ENCODE measurements at places on chromosomes 11 and 22.

GRCh38 chr11:40118780-40119179 lies 1340.7 kb downstream of the LRRC4C start:
- DNase-seq: no peak

DNA sequence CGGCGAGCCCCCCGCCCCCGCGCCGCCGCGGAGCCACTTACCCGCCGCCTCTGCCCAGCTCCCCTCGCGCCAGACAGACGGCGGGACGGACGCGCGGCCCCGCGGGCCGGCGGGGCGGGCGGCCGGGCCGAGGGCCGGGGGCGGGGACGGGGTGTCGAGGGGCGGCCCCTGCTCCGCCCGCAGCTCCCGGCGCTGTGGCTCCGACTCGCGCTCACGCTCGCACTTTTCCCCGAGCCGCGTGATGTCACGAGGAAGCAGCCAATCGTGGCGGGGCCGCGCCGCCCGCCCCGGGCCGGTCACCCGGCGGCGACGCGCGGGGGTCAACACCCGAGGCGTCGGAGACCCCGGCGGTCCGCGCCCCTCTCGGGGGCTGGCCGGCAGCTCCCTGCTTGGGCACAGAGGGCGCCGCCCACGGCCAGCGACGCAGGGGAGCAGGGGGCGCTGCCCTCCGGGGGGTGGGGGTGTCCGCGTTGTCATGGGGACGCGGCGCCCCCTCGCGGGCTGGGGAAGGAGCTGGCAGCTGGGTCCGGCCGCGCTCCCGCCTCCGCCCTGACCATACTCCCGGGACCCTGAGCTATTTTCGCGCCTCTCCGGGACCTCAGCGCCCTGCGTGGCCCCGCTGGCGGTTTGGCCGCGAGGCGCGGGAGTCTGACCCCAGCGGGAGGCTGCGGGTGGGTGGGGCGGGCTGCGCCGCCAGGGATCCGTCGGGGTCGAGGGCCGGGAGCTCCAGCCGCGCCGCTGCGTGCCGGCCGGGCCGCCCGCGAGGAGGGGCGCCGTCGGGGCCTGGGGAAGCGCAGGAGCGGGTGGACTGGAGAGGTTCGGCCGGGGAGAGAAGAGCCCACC lies at the start of gene CHRM4:
Gene CHRM4 (minus strand): TSS at position 199 of the 843 bp plus-strand sequence. CDS start 5,219 bp downstream, outside the sequence.
- peak; percentile 68 for DNase-seq

DNA sequence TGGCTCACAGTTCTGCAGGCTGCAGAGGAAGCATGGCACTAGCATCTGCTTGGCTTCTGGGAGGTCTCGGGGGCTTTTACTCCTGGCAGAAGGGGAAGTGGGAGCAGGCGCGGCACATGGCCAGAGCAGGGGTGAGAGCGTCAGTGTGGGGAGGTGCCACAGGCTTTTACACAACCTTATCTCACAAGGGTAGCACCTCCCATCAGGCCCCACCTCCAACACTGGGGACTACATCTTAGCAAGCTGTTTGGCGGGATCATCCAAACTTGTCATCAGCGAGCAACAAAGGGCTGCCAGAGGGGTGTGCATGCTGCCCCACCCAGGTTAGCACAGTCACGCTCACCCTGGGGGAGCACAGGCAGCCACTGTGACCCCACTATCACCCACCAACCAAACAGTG lies 18.9 kb upstream of the YPEL1 start:
- no peak for DNase-seq

GRCh38 chr11:98710986-98711385 lies 309.8 kb upstream of the CNTN5 start:
- DNase-seq: no peak

DNA sequence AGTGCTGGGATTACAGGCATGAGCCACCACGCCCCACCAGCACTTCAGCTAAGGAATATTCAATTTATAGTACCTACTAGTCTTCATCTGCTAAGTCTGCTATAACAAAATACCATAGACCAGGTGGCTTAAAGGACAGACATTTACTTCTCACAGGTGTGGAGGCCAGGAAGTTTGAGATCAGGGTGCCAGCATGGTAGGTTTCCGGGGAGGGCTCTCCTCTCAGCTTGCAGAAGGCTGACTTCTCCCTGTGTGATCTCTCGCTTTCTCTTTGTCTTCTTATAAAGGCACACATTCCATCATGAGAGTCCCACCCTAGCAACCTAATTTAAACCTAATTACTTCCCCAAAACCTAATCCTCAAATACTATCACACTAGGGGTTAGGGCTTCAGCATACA lies 433.0 kb downstream of the INSC start:
- DNase-seq: no peak

DNA sequence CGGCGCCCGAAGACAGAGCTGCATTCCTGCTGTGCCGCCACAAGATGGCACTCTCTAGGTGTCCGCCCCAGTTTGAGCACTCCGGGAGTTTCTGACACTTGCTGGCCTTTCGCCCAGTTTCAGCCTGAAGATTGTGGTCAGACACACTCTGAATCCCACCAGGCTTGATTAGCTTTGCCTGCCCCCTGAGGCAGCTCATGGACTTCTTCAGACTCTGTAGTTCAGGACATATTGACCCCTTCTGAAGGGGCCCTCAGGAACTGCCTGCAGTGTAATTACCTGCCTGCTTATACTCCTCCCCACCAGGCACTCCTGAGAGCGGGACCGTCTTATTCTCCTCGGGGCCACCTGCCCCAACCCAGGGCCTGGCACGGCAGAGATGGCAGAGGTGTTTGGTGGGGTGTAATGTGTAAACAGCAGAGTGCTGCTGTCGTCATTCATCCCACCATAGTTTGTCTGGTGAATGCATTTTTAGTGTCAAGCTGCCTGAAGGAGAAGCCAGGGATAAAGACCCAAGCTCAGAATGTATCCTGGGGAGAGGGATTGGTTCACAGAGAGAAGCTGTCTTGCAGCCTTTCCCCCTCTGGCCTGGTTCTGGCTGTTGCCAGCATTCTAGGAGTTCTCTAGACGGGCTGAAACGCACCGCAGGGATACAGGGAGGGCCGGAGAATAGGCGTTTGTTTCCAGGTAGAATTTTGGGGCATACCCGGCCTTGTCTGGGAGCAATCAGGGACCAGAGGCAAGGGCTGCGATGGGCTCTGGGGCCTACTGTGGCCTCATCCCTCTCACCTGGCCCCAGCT lies 46.4 kb downstream of the EIF3F start:
- peak; percentile 86 for DNase-seq

- DNase-seq: no peak
Observed at GRCh38 chr11:125724125-125724524, 22.0 kb upstream of the PATE1 start.

GRCh38 chr11:129314371-129314770 lies 61.3 kb upstream of the BARX2 start:
- no peak for DNase-seq
